ENCODE measurements at places on chromosomes 6 and 20. TPM values are rescaled to one million over a fixed set of nuclear protein-coding genes. Genes with fewer than 3 reads are reported as not detected.

DNA sequence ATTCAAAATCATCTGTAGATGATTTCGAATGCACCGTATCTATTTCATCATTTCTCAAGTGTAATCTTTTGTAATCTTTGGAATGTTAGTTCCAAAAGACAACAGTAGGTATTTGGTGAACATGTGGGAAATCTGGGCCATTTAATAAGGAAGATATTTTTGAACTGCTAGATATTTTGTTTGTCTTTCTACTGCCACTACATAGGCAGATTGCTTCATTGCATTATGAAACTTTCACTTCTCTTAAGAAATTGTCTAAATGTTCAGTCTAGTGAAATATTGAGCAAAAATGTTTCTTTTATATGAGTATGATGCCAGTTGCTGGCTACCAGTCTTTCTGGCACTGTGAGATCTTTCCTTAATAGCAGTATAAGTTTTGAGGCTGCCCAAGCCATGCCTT is 527.8 kb upstream of the RNF217 start:
- DNase-seq: no peak

DNA sequence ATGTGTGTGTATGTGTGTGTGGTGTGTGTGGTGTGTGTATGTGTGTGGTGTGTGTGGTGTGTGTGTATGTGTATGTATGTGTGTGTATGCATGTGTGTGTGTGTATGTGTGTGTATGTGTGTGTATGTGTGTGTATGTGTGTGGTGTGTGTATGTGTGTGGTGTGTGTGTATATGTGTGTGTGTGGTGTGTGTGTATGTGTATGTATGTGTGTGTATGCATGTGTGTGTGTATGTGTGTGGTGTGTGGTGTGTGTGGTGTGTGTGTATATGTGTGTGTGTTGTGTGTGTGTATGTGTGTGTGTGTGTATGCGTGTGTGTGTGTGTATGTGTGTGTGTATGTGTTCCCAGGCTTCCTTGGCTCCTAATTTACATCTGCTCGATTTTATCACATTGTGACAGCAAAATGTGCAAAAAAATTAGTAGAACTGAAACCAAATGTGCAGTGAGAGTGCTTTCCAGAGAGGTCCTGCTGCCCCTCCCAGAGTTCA is 234.5 kb downstream of the BMP7 start:
- DNase-seq: no peak

DNA sequence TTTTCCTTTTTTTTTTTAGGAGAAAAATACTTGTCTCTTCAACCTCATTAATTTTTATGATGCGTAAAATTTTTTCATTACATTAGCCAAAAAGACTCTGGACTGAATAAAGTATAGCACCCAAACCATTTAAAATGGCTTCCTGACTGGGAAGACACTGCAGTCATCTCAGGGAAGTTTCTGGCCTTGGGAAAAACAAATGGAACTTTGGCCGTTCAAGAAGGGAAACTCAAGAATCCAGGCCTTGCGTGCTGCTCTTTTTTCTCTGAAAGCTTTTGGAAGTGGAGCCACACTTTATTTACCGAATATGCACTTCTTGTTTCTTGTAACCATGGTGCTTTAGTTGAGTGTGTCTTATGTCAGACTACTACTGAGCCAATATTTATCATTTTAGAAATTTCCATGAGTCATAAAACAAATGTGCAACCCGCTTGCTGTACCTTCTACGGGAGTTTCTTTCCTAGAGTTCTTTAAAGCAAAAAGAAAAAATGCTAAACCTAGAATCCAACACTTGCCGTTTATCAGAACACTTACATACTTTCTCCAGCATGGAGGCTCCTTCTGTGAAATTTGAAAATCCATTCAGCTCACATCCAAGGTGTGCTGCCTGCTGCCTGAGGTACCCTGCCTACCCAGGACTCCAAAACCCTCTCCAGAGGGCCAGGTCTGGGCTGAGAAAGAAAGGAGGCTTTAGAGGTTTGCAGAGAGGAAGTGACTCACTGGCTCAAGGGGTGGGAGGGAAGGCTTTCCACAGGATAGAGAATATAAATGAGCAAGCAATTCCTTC is 11.5 kb upstream of the DSTN start:
- peak; percentile 38 for DNase-seq

- DNase-seq: peak; percentile 3
These were observed 9.4 kb upstream of the COL9A1 start for GRCh38 chr6:70312165-70312745.

- DNase-seq: no peak
These were observed 315.4 kb downstream of the ADGRG6 start for GRCh38 chr6:142617158-142617557.

DNA sequence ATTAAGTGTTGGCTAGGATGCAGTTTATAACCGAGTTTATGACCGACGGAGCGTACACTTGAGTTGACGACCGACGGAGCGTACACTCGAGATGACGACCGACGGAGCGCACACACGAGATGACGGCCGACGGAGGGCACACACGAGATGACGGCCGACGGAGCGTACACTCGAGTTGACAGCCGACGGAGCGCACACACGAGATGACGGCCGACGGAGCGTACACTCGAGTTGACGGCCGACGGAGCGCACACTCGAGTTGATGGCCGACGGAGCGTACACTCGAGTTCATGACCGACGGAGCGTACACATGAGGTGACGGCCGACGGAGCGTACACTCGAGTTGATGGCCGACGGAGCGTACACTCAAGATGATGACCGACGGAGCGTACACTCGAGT is 119.8 kb downstream of the HUS1B start:
- DNase-seq: no peak

DNA sequence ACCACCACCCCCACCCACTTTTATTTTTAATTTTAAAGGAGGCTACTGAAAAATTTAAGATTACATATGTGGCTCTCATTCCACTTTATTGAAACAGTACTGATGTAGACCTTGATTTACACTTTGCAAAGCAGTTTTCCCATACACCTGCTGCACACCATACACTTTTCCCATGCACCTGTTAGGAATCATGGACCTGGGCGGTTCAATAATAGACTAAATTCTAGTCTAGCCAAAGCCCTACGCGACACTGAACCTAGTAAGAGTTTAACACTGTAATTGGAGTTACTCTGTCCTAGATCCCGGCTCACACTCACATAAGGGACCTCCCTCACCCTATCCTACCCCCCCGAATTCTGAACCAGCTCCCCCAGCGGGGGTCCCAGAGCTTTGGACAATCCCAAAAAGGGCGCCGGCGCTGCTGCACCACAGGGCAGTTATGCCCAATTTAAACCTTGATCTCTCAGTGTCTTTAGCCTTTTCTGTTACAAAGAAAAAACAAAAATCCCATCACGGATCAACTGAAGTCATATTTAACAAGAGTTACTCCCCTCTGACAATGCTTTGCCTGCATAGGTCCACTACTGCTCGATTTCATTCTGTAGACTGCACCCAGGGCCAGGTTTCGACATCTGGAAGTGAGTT is 2.4 kb upstream of the GCLC start:
- DNase-seq: no peak

VWA7 gene
- total RNA-seq: 2.6 TPM

TRIM15 gene
- total RNA-seq: 1.6 TPM
